ENCODE measurements at places on chromosomes 5 and 9.

- no peak for DNase-seq
These were observed 10.3 kb downstream of the GBGT1 start for GRCh38 chr9:133153227-133154096.

- DNase-seq: no peak
These were observed 31.5 kb upstream of the LVRN start for GRCh38 chr5:115930630-115931337.

GRCh38 chr9:93575796-93576257 is 557 bp upstream of the PHF2 start:
- DNase-seq: no peak

GRCh38 chr9:91958174-91958573 is 8.1 kb upstream of the ROR2 start:
- no peak for DNase-seq

DNA sequence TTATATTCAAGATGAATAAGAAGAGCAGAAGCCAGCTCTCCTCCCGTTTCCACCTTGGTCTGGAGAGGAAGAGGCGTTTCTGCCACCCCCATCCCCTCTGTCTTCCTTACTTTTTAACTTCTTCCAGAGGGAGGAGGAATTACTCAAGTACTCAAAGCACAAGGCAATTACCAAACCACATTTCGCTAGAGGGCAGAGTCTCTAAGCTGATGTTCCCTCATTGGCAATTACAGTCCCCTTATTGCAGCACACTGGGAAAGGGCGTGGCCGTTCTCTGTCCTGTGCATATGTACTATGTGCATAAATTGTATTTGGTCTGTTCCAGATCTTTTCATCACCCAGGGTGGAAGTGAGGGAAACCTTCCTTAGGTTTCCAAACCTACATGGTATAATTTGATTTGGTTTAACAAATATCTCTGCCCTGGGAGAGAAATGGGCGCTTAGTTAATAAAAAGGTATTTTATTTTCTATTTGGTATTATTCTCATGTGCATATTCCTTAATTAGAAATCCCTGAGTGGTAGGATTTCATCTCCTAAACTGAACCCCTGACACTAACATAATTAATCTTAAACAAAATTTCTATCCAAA is 29.8 kb upstream of the ALDOB start:
- DNase-seq: no peak

DNA sequence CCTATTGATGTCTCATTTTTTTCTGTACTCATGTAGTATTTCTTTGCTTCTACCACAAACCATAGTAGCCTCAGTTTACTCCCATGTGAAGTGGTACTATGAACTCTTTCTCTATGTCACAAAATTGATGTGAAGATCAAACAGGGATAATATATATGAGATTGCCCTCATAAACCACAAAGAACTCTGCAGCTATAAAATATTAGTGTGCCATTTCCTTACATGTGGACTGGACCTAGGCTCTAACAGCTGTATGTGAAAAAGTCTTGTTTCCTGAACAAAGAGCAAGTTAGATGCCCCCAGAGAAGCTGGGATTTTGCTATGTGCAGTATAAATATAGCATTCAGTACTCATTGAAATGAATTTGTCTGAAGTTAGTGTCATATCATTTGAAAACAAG is 412.6 kb upstream of the ADAMTSL1 start:
- no peak for DNase-seq

DNA sequence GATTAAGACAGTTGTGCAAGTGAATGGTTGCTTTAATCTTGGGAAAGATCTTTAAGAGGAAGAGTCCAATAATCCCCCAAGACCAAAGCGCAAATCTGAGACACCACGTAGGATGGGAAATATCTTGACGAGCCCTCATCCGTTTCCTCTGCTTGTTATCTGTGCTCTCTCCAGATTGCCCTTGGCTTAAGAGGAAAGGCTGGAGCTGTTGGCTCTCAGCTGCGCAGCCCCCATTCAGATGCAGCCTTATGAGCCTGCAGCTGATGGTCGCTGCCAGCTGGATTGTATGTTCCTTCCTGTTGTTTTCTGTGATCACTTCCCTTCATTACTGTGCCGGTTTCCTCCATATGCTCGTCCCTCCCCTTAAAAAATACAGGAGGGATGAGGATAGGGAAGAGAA is 47.7 kb downstream of the PWWP2A start:
- DNase-seq: peak; percentile 21

DNA sequence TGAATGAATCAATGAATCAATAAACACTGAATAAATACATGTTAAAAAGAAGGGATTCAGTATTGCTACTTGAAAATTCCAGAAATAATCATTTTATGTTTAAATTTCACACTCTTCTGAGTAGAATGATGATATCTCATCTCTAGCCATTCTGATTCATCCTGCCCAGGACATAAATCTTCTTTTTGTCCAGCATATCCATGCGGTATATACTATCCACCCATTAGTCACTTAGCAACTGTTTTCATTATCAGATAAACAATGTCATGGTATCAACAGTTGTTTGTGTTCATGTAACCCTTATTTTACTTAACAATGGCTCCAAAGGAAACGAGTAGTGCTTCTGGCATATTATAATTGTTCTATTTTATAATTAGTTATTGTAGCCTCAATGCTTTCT is 432.4 kb upstream of the SMC2 start:
- DNase-seq: no peak

DNA sequence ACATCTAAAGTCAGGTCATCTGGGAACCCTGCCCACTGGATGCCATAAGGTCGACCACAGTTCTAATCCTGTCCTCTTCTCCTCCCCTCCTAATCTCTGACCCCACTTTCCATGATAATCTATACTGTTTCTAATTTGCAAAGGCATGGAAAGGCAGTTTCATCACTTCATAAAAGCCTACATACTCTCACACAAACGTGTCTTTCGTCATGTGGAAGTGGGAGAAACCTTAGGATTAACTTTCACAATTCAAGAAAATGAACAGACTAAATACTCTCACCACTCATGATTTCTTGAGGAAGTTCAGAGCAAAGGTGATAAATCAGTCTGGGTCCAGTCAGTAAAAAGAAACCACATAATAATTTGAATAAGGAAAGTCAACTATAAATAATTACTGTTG is 5.5 kb downstream of the FANCC start:
- DNase-seq: no peak

DNA sequence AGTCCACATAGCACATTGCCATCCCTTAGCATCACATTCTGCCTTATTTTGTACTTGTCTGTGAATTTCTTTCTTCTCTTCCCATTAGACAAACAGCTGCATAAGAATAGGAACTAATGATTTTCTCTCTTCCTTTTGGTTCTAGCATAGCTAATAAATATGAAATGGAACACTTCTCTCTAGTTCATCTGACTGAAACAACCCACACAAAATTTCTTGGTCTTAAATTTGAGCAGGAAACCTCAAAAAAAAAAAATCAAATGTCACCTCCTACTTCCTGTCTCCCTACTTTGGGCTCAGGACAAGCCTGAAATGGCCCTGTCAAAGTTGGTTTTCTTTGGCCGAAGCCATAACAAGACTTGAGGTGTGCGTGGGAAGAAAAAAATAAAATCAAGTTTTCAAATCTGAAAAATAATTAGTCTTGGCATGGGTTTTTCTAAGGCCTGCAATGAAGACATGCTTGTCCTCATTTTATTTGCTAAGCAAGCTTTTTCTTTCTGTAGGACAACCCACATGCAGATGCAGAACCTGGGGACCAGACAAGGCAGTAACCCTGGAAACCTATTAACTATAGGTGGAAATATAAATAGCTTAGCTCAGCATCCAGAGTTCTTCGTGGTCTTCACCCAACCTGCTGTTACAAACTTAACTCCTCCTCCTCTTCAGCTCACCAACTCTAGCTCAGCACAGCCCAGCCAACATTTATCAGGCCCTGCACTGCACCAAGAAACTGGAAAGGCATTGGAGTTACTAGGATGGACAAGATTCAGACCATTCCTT is 523.5 kb upstream of the KLF4 start:
- DNase-seq: no peak

DNA sequence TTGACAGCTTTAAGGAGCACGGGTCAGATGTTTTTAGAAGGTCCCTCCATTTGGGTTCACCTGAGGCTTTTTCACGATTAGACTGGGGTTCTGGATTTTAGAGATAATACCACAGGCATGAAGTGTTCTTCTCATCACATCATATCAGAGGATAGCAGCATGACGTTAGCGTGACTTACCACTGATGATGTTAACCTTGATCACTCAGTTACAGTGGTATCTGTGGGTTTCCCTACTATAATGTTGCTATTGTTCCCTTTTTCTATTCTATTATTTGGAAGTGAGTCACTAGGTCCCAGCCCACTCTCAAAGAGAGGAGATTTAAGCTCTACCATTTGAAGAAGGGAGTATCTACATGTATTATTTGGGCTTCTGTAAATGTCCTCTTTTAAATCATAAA is 300.0 kb downstream of the MAST4 start:
- DNase-seq: no peak

GRCh38 chr9:9556865-9557803 is 1055.7 kb downstream of the PTPRD start:
- no peak for DNase-seq

DNA sequence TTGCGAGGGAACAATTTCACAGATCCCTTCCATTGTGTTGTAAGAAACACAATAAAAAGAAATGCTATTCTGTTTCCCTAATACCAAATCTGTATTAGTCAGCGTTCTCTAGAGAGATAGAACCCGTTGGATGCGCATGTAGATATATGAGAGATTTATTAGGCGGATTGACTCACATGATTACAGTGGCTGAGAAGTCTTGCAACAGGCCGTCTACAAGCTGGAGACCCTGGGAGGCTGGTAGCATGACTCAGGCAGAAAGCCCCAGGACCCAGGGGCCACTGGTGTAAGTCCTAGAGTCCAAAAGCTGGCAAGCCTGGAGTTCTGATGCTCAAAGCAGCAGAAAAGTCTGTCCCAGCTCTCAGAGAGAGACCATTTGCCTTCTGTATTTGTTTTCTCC is 18.4 kb upstream of the IL17B start:
- no peak for DNase-seq
